Coronary artery (tissue), 2 donors: ENCODE measurements at places on chromosomes 1 and 21.
A peak's percentile ranks its signal among the peaks of the same experiment; 100 is the strongest.

- peak; percentile 71 for DNase-seq
Observed at GRCh38 chr21:42837421-42838211, 41.7 kb downstream of the WDR4 start.

DNA sequence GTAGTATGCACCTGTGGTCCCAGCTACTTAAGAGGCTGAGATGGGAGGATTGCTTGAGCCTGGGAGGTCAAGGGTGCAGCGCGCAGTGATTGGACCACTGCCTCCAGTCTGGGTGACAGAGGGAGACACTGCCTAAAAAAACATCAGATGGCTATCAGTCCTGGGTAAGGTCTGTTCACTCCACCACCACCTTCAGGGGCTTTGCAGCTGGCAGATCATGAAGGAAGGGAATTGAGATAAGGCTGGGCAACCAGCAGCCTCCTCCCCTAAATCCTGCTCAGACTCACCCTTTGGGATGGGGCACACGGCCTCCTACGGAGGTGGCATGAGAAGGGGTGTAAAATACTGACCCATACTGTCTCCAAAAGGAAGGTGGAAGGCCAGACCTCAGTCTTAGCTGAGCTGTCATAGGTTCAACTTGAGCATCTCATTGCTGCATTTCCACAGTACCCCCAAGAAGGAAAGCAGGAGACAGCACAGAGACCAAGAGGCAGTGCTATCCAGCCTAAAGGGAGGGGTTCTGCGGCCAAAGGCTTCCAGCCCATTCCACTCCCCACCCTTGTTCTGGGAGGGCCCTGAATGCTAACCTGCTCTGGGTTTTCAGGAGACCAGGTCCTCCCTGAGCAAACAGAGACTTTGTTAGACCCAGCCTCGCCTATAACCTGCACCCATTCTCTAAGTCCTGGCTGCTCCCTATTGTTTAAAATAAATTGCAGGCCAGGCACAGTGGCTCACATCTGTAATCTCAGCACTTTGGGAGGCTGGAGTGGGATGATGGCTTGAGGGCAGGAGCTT is 13.7 kb downstream of the SLC45A3 start:
- no peak for DNase-seq

DNA sequence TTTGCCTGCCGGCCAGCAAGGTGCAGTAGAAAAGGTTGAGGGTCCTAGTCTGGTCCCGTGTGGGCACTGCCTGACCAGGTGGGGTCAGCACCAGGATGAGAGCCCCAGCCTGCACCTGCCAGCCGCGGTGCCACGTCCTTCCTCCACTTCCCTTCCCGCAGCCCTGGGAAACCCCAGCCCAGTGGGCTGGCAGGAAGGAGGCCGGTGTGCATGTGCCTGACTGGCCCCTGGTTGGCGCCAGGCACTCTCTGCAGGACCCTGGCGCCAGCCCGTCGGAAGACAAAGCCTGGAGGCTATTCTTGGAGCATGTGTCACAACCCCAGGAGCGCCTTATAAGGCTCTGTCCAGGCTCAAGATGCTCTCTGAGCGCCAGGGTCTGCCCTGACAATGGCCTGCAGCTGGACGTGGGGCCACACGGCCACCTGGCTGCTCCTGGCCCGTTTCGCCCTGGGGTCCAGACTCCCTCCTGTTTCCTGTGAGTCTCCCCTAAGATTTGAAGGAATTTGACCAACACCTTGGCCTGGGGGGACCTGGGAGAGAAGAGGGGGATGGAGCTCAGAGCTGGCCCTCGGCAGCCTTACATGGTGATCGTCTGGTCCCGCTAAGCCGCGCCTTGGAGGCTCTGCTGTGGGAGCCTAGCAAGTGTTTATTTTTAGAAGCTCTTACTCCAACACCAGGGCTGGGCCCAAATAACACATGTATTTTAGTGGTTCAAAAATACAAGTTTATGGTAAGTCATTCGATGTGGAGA is 31.9 kb upstream of the POFUT2 start:
- peak; percentile 94 for DNase-seq

GRCh38 chr1:112402682-112403643 is 6.9 kb downstream of the CTTNBP2NL start:
- no peak for DNase-seq

DNA sequence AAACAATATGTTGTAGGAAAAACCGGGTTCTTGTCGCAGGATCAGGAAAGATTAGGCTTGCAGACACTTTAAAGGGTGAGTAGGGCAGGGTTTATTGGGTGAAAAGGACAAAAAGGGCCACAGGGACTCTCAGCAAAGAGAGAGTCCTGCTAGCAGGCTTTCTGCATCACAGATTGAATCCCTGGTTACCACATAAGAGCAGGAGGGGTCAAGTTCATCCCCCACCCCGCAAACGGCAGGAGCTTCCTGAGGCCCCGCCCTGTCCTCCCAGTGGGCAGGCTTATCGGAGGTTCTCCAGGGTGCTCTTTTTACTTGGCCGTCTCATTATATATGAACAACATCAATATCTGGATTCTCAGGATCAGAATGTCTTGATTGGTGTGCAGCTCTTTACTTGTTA is 47.7 kb downstream of the SYCP1 start:
- DNase-seq, result no peak

DNA sequence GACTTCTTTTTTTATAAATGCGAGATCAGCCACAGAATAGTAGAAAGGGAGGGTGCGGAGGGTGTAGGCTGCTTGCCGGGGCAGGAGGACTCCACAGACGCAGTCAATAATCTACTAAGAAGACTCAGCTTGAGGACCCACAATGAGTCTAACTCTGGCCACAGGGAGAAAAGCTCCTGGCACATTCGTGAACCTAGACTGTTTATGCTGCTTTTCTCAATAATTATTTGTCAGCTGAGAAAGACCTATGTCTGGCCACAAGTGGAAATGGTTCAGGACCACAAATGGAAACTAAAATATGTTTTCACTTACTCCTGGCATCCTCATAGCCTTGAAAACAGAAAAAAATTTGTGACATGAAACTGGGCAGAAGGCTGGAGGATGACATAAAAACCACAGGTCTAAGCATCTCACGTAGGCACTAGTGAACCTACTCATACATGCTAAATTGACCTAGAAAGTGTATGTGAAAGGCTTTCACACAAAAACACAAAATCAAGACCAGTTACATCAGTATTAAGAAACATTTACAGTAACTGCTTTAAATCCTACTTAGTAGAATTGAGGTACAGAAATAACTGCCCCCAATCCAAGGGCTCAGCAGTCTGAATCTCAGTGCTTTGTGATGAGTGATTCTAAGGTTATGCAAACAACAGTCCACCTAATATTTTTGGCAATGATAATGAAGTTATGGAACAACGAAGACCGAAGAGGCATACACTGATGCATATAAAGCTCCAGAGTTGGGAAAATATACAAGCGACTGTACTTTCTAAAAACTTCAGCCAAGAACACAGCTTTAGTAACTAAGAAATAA is 159.5 kb downstream of the SLC45A1 start:
- DNase-seq, result no peak

GRCh38 chr1:210478820-210479219 is 150.1 kb downstream of the HHAT start:
- no peak for DNase-seq

GRCh38 chr1:34984435-34984792 is 733 bp downstream of the TMEM35B start:
- DNase-seq, result no peak

DNA sequence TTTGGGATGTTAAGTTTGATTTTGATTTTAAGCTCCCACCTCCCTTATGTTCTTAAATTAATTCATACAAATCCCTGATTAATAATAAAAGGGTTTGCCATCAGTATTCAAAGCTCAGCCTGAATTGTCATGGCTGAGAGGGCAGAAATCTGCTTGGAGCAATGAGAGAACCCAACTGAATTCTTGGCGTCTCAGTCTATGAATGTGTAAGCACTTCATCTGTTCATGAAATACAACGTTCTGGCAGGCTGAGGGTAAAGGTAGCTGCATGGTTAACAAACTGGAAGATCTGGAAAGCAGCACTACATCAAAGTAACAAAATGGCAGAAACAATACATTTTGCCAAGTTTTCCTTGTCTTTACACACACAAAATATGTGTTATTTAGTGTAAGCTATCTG is 95.3 kb downstream of the ACBD6 start:
- DNase-seq, result no peak

DNA sequence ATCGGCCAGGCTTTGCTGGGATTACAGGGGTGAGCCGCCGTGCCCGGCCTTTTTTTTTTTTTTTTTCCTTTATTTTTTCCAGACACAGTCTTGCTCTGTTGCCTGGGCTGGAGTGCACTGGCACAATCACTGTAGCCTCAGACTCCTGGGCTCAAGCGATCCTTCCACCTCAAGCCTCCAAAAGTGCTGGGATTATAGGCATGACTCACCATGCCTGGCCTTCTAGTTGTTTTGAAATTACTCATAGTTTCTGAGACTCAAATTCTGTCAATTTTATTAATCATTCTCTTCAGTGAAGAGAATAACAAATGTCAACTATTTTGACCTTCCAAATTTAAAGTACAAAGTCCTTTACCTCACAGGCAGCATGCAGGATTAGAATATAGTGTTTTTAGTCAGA is 374.5 kb downstream of the PLA2G4A start:
- DNase-seq, result no peak

DNA sequence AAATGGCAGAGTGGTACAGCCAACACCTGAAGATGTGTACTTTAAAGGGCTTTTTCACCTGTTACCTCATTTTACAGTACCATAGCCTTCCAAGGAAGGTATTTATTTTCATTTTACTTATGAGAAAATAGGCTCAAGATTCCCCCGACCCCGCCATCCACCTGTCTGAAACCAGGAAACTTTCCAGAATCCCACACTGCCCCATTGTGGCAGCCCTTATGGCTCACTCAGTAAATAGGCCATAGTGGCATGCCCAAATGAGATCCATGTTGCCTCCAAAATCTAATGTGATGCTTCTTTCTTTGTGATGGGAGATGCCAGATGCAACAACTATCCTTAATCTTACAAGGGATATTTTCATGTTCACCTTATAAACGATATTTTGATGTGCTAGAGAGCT is 97.8 kb downstream of the EBNA1BP2 start:
- DNase-seq, result no peak

DNA sequence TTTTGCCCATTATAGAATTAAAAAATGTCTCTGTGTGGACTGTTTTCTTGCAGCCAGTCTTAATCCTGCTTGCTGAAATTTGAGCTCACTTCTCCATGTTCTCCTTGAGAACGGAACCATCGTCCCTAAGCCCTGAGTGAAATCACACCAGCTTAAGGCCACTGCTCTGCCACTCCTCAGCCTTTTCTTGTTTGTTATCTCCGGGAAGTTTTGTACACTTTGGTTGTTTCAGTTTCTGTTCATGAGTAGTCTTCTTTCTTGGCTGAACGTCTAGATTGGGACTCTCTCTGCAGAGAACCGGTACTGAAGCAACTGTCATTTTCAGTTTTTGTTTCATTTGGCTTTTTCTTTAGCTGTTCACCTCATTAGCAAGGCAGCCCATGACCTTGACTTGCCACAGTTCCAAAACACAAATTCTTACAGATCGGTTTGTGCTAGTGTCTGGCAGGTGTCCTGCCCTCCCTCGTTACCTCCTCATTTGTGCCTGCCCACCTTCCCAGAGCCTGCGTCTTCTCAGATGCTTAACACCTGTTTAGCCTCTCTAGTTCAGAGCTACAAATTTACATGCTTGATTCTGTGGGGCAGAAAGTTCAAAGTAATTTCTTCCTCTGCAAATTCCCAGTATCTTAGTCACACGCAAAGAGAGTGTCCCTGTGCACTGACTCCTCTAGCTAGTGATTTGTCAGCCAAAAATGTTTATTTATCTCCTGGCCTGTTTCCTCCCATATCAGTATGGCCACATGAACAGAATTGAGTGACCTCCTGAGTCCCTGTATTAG is 12.4 kb downstream of the PSEN2 start:
- DNase-seq, result no peak

DNA sequence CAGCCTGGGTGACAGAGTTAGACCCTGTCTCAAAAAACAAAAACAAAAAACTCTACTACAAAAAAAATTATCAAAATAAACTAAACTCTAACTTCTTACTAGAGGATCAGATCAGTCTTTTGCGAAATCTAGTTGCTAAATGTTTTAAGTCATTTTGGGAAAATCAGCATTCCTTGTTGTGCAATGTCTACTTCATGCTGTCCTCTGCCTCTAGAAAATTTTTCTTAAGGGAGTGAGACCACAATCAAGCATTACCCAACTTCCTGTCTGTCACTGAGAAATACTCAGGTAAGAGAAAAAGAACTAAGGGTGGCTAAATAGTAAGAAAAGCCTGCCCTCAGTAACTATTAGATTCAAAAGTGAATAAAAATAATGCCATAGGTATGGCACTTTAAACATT is 67.2 kb upstream of the FOXD3 start:
- no peak for DNase-seq

DNA sequence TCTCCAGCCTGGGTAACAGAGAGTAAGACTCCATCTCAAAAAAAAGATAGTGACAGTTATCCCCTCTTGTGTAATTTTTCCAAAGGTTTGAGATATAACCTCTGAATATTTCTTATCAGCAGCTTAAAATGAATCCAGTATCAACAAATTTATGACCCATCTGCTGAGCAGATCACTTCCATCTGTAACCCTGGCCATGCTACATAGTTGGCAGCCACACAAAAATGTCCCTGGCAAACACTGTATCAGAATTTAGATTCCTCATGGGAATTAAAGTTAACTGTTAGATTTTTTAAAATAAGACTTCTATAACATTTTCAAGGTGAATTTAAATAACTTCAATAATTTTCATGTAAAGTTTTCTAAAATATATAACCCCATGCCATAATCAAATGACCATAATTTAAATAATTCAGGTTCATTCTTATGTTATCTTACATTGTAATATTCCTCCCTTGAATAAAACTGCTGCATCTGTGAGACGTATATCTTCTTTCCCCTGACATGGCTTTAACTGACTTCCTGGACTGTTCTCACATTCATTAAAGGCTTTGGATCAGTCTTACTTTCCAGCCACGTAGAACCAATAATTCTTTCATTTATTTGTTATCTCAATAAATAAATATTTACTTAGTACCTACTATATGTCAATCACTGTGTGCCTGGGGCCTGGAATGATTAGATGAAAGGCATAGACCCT is 5.3 kb upstream of the PRPF38B start:
- no peak for DNase-seq

DNA sequence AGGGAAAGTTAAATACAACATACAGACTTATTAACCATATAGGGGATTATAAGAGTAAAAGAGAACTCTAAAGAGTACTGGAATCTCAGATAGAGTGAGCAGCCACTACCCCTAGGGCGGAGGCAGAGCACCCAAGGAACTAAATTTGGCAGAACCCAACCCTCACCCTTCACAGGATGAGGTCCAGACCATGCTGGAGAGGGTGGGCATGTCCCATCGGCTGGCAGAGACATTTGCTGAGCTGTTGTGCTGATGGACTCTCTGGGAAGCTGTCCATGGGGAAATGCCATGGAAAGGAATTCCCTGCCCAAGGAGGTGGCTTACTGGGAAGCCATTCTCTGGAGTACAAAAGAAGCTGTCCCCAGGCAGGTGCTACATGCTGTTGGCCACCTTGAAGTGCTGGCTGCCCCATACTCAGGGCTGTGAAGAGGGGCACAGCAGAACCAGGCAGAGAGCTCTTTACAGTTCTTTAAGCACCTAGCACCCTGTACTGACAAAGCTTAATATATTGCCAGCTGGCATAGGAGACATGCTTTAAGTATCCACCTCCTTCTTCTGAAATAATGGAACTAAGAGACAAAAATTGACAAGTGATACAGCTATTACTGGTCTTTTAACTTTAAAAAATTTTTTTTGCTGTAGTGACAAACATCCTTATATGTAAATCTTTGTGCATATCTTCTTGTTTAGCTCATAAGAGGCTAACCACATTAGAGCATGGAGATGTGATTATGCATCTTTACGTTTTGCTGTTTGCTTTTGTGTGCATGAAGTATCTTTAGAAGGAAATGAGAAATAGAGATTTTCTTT is 29.6 kb downstream of the TSNAX start:
- DNase-seq, result no peak

GRCh38 chr1:8351693-8352470 is 34.0 kb downstream of the SLC45A1 start:
- DNase-seq, result no peak
